ENCODE measurements at places on chromosomes 4 and X.

DNA sequence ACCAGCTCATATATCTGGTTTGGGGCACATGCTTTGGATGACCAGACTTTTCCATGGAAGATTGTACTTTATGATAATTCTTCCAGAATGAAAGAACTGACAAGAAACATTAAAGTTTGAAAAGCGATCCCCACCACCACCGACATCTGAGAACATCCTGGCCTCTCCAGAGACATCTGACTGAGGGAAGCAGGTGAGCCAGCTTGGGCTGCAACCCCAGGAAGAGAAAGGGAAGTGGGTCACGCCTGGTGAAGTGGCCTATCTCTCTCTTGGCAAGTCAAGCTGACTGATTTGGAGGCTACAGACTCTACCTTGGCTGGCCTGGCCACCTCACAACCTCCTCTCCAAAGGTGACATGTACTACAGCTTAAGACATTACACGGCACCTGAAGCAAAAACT is 20.7 kb downstream of the PARM1 start:
- no peak for DNase-seq

DNA sequence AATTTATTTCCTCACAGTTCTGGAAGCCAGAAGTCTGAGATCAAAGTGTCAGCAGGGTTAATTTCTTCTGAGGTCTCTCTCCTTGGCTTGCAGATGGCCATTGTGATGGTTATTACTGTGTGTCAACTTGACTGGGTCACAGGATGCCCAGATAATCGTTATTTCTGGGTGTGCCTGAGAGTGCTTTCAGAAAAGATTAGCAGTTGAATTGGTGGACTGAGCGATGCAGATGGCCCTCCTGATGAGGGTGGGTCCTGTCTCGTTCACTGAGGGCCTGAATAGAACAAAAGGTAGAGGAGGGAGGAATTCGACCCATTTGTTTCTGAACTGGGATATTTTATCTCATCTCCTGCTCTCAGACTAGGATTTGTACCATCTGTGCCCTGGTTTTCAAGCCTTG is 15.7 kb downstream of the SMIM43 start:
- no peak for DNase-seq

DNA sequence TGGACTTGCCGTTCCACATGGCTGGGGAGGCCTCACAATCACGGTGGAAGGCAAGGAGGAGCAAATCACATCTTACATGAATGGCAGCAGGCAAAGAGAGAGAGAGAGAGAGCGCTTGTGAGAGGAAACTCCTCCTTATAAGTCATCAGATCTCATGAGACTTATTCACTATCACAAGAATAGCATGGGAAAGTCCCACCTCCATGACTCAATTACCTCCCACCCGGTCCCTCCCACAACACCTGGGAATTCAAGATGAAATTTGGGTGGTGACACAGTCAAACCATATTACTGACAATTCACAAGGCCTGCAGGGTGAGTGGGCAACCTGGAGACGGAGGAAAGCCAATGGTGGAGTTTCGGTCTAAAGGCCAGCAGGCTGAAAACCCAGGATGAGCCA is 394.3 kb upstream of the TRAM1L1 start:
- no peak for DNase-seq

DNA sequence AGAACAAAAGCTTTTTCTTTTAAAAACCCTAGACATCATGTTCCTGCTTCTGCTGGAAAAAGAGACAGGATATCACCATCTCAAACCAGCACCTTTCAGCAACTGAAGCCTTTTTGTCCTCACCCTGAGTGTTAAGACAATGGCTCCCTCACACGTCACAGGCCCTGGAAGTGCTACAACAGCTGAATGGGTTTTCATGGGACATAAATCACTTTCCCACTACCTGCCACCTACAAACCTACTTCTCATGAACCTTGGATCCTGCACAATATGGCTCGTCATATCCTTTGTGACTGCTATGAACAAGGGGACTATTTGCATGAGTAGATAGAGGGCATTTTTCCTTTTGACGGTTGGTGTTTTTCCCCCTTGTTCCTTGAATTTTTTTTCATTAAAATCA is 93.6 kb downstream of the TSPAN5 start:
- DNase-seq = no peak

GRCh38 chr4:127291316-127291715 is 341.4 kb upstream of the INTU start:
- no peak for DNase-seq

- DNase-seq = no peak
These were observed 20.5 kb downstream of the RAB40A start for GRCh38 chrX:103498786-103499185.

DNA sequence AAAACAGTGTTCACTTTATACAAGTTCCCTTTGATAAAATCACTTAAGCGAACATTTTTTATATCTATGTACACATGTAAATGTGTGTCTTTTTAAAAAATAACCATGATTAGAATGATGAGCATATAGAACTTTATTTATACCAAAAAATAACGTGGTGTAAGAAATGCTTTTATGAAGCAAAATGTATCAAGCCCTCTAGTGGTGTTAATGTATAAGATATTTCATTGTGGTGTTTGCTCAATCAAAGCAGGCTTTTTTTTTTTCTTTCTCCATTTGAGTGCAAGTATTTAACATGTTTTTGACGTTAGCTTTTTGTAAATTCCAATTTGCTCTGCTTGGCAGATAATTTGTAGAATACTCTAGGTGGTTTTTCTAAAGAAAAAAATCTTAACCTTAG is 2092.4 kb upstream of the TENM3 start:
- no peak for DNase-seq

- no peak for DNase-seq
These were observed 30.3 kb downstream of the CCKAR start for GRCh38 chr4:26459756-26460530.

DNA sequence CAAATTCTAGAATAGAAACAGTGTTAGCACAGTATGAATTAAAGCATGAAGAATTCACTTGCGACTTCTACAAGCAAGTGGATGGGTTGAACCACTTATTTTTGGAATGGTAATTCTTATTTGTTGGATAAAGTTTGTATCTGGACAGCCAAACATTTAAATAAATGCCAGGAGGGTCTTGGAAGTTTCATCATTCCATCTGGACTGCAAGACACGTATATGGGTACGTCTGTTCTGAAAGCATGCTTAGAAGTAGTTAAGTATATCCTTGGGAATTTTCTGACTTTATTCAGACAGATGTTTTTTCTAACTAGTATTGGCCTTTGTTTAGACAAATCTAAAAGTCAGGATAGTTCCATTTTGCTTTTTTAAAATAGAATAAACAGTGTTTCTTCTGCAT is 77.5 kb upstream of the CASK start:
- no peak for DNase-seq

GRCh38 chr4:147772459-147772969 is 40.6 kb downstream of the ARHGAP10 start:
- DNase-seq = no peak

DNA sequence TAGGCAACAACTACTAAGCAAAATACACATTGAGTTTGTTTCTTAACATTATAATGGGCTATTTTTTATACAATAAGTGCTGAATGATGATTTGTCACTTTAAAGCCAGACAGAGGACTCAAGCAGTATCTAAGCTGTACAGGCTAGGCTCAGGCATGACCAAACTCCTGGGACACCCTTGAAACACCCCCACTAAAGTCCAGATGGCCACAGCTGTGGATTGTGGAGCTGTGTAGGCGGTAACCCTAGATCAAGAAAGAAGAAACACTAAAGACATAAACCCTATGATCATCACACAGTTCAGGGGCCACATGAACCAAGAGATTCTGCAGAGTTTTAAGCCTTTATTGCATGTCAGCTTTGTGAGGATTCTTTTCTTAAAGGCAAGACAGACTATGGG is 25.1 kb downstream of the TAB3 start:
- DNase-seq = no peak

- DNase-seq = no peak
These were observed 19.5 kb upstream of the PDE6B start for GRCh38 chr4:605702-606425.

DNA sequence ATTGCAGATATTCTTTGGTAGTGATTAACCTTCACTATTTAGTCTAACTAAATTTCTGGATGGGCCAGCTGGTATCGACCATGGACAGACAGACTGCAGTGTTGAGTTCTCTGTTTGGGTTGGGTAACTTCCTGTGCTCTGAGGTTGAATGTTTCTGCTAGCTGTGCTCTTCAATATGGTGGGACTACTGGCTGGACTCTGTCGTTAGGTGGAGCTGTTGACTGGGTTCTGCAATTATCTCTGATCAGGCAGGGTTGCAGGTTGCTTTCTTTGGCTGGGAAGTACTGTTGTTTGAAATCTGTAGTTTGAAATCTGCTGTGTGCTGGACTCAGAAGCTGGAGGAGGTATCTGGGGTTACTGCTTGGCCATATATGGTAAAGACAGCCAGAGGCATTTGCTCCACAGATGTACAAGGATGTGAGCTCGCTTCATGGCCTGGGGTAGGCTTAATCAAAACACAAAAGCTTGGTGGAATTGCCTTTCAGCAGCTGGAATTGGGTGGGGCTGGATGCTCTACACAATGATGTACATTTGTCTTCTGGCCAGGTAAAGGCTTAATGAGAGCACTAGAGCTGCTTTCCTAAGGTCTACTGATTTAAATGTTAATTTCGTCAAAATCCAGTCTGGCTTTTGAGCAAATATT is 1472.0 kb downstream of the FAM133A start:
- no peak for DNase-seq

DNA sequence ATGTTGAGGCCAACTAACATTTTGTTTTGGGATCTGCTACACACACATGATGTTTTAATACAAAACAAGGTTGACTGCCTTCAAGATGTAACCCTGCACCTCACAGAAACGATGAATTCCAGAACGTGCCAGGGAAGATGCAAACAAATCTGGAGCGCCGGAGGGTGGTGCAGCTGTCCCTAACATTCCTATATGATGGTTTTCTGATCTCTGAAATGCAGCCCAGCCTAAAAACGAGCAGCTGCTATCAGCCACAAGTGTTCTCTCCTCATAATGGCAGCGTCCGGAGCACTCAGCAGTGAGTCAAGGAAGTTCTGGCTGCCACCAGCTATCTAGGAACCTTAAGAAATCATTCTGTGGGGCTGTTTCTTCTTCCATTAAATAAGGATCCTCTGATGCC is 333.4 kb downstream of the NR3C2 start:
- DNase-seq = no peak

DNA sequence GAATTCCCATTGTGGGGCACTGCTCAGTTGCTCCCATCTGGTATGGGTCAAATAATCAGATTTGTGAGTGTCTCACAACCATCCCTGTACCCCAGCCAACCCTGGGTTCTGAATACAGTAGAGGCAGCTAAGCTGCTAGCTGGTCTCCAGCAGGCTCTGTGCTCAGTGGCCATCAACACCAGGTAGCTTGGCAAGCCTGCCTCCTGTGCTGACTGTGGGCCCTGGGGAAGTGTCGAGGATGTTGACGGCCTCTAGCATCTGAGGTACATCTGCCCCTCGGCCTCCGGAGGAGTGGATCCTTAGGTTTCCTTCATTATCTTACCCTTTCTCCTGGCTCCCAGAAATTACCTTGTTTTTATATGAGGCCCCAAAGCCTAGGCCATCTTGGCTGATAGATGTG is 13.3 kb downstream of the RNF4 start:
- DNase-seq = no peak

- DNase-seq = no peak
These were observed 427.2 kb downstream of the MAPK10 start for GRCh38 chr4:85932500-85933290.

DNA sequence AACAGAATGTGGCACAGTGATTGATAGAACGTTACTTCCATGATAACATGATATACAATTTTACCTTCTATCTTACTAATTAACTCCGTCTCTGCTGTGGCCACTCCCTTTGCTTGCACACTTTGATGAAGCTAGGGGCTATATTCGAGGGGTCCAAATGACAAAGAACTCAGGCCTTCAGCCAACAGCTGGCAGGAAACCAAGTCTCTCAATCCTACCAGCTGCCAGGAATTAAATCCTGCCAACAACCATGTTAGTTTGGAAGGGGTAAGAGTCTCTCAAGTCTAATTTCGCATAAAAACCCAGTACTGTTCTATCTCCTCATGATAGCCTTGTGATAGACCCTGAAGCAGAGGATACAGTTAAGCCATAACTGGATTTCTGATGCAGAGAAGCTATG is 1122.9 kb upstream of the PCDH10 start:
- no peak for DNase-seq

DNA sequence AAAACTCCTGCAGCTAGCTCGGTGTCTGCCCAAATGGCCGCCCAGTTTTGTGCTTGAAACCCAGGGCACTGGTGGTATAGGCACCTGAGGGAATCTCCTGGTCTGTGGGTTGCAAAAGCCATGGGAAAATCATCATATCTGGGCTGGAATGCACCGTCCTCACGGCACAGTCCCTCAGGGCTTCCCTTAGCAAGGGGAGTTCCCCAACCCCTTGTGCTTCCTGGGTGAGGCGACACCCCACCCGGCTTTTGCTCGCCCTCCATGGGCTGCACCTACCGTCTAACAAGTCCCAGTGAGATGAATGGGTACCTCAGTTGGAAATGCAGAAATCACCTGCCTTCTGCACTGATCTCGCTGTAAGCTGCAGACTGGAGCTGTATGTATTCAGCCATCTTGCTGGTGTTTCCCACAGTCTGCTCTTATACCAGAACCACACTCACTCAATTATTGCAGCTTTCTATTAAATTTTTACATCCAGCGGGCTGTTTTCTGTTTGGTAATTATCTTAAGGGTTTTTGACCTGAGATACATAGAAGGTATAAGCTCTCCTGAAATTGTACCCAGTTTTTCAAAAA is 36.7 kb upstream of the NPNT start:
- DNase-seq = no peak

- no peak for DNase-seq
These were observed 3.3 kb downstream of the CXCL1 start for GRCh38 chr4:73872316-73873108.
